ENCODE measurements at places on chromosomes 11 and 22.

GRCh38 chr22:31292236-31292989, at the start of gene PIK3IP1:
Gene PIK3IP1 (minus strand): TSS chr22:31292488. CDS start chr22:31292344, 144 bp downstream.
- DNase-seq, result peak; percentile 95

DNA sequence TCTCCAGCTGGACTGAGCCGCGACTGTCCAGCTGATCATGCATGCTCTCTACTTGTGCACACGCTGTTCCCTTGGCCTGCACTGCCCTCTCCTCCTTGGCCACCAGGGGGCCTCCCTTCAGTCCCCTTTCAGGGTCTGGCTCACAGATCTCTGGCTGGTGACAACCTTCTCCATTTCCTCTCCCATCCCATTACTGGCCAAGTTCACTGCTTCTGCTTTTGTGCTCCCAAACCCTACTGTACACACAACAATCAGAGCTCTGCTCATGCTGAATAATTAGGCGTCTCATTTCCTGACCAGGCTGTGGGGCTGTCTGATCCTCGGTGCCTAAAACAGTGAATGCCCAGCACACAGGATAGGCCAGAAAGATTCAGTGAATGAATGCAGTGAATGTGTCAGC, 224.0 kb upstream of the NARS2 start:
- peak; percentile 85 for DNase-seq

- DNase-seq, result no peak
Observed at GRCh38 chr11:105137286-105137685, 2.3 kb downstream of the CARD18 start.

- DNase-seq, result no peak
Observed at GRCh38 chr11:41005986-41006385, 453.5 kb downstream of the LRRC4C start.

- DNase-seq, result peak; percentile 28
Observed at GRCh38 chr11:73789279-73789670, 1.6 kb downstream of the MRPL48 start.

GRCh38 chr11:133197425-133197824, 334.9 kb downstream of the OPCML start:
- DNase-seq, result no peak

- DNase-seq, result no peak
Observed at GRCh38 chr11:69314555-69314954, 20.6 kb downstream of the MYEOV start.

GRCh38 chr11:125846188-125846587, 13.1 kb downstream of the PATE4 start:
- DNase-seq, result no peak

GRCh38 chr22:21942407-21943343, 10.0 kb downstream of the PPM1F start:
- no peak for DNase-seq

DNA sequence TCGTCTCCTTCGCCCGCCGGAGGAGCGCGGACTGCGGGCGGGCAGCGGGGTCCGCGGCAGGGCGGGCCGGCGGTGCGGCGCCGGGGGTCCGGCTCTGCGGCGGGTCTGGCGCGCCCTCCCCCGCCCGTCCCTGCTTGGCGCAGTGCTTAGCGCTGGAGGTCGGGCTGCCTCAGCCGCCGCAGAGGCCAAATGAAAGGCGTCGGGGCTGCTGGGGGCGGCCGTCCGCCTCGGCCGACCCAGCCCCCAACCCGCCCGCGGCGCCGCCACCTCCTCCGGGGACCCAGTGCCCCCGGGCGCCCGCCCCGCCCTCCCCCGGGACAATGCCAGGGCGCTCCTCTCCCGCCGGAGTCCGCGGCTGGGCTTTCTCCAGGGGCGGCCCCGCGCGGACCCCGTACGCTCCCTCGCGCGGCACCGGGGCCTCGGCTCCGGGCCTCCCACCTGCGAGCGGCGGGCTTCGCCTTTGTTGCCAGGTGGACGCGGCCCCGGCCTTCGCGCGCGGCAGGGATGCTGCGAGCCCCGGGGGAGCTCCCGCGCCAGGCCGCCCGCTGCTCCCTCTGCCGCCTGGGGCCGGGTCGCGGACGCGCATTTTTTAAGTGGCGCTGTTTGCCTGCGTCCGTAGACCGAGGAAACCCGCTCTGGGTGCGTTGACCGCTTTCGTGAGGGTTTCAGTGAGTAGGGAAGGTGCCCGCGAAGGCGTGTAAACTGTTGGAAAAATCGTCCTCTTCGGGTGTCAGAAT, 583 bp downstream of the APLP2 start:
- DNase-seq, result peak; percentile 77

- DNase-seq, result no peak
Observed at GRCh38 chr11:28793282-28793738, 685.1 kb downstream of the METTL15 start.

- DNase-seq, result no peak
Observed at GRCh38 chr11:128669506-128670270, 24.2 kb upstream of the FLI1 start.

DNA sequence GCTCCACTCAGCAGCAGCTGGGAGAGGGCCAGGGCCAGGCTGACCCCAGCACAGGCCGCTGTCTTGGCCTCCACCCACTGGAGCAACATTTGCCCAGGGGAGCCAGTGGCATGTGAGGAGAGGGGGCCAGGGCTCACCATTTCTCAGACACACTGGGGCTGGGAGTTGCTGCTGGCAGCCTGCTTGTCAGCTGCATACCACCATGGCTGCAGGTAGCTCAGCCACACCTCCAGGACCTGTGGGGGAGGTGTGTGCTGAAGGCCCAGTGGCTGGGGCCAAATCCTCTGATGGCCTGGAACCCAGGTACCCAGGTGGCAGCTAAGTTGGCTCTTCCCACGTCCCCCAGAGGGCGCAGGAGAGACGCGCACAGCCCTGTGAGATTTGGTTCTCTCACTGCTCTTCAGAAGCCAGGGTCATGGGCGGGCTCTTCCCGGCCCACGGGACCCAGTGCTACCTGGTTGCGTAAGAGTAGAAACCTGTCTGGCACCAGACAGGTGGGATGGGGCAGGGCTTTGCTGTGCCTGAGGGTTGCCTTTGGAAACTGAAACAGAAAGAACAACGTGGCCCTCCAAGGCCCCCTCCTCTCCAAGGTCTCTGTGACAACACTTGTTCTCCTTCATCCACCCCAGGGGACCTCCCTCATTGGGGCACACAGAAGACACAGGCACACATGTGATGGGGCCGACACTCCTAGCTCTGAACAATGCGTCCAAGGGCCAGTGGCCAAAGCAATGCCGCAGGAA, 98.8 kb downstream of the MED15 start:
- peak; percentile 82 for DNase-seq

DNA sequence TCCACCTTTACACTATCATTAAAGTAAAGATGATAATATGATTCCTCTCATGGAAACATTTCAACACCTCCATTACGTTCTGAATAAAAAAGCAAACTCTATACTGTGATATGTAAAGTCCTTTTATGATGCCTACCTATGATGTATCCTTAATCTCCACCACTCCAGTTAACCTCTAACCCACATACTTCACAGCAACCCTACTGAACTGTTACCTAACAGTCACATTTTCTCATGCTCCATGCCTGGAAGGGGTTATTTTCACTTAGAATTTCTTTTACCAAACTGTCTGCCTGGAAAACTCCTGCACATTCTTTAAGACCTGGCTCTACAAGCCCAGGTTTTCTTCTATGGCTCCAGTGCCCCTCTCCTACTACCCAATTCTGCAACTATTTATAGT, 129.1 kb downstream of the FCHSD2 start:
- DNase-seq, result no peak

DNA sequence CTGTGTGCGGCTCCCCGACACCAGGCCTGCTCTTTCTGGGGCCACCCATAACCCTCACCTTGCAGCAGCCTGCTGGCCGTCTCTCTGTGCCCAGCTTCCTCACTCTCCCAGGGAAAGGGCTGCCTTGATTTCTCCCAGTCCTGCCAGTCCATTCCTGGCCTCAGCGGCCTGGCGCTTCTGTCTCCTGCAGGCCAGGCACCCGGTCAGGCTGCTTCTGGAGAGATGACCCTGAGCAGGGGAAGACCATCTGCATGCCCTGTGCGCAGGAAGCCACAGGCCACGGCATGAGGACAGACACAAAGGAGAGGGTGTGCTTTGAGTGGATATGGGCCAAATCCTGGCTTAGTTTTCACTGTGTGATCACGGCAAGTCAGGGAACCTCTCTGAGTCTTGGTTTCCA, 86.2 kb downstream of the TSPAN18 start:
- DNase-seq, result no peak

GRCh38 chr22:36925388-36926290, 12.2 kb downstream of the CSF2RB start:
- no peak for DNase-seq

DNA sequence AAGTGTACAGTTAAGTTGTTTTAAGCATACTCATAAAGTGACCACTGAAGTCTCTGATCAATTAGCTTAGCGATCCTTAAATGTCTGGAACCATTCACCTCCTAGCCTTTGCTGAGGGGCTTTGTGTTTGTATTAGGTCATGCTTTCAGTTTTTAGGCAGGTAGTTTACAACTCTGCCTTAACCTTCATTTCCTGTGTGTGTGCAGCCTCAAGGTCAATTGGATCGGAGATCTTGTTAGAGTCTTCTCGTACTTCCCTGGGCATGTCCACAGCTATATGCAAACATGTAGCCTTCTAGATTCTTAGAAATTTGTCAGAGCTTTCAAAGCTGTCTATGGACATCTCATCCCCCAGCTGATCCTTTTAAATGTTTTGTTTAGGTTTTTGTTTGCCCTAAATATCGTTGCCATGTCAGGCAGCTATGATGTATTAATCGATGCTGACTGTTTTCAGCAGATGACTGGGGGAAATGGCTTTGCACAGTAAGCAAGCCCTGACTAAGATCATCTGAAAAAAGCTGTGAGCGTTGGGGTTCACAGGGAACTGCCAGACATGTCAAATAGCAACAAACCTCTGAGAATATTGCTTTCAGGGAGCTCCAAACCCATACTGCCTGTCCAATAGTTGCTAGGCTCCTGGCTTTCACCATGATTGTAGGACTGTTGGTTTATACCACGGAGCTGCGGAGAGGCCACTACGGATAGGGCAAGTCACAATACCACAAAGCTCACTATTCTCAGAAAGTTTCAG, 45.6 kb downstream of the GLYAT start:
- DNase-seq, result no peak

DNA sequence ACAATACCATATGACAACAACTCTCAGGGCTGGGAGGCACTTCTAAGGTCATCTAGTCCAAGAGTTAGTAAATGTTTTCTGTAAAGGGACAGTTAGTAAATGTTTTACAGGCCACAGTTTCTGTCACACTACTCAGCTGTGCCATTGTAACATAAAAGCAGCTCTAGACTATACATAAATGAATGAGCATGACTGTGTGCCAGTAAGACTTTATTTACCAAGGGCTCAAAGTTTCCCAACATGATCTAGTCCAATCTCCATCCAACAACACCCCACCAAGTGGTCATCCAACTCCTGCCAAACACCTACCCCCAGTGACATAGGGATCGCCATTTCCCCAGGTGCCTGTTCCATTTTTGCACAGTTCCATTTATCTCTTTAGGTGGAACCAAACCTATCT, 12.1 kb downstream of the SERGEF start:
- no peak for DNase-seq

DNA sequence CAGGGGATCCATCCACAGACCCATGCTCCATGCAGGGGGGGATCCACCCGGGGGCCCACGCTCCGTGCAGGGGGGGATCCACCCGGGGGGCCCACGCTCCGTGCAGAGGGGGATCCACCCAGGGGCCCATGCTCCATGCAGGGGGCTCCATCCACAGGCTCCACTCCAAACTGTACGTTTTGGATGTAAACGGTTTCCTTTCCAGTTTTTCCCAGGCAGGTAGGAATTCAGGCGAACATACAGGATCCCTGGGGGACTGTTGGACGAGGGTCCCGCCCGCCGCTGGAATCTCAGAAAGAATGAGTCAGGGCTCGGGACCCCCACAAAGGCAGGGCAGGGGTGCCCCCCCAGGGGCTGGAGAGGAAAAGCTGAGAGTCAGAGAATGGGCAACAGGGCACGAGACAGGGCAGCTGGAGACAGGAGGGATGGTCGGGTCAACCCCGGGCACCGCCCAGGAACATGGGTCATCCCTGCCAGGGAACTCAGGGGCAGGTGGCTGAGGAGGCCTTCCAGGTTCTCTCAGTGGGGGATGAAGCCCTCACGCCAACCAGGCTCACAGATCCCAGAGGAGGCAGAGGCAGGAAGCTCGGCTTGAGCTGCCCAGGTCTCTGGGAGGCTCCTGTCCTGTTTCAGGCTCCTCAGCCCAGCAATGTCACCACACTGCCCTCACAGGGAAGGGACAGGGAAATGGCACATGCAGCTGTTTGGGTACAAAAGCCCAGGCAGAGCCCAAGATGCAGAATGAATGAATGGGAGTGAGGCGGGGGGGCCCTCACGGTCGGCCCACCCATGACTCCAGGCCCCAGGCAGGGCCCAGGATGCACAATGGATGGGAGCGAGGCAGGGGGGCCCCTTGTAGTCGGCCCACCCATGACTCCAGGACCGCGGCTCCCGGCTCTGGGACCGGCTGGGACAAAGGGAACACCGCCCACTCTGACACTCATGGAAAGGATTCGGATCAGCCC, 200.2 kb downstream of the BRD1 start:
- no peak for DNase-seq

GRCh38 chr11:111549869-111550203, 9.3 kb downstream of the LAYN start:
- no peak for DNase-seq

GRCh38 chr11:45313171-45313865, 27.2 kb upstream of the SYT13 start:
- DNase-seq, result no peak

GRCh38 chr11:68214173-68215086, 1.3 kb upstream of the KMT5B start:
- DNase-seq, result peak; percentile 69

- no peak for DNase-seq
Observed at GRCh38 chr22:17451316-17451715, 82.1 kb downstream of the CECR2 start.

- no peak for DNase-seq
Observed at GRCh38 chr22:42562684-42563083, 8.9 kb downstream of the SERHL2 start.

DNA sequence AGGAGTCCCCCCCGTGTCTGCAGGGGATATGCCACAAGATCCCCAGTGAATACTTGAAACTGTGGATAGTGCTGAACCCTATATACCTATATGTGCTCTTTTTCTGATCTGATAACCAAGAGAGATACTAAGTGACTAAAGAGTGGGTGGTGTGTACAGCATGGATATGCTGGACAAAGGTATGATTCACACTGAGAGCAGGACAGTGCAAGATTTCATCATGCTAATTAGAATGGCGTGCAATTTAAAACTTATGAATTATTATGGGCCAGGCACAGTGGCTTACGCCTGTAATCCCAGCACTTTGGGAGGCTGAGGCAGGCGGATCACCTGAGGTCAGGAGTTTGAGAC, 90.2 kb upstream of the ALKBH3 start:
- no peak for DNase-seq

DNA sequence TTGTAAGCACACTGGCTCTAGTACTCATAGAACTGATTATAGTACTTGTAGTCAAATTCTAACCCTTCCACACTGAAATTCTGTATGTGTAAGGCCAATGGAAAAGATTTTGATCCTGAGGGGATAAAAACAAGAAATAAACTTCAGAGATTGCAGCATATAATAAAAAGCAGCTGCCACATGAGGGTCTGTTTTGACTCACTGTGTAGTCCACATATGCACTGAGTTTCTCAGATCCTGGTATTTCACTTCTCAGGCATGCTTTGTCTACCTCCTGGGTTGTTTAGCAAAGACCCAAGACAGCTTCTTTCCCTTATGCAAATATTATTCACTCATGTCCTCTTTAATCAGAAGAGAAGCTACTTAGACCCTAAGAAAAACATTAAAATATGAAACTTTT, 71.1 kb upstream of the SLC5A12 start:
- no peak for DNase-seq
